Sigmoid colon (tissue), 7 donors: ENCODE measurements at places on chromosomes 5 and 9. TPM values are rescaled to one million over a fixed set of nuclear protein-coding genes. Genes with fewer than 3 reads are reported as not detected.

The TMEM252 gene
- total RNA-seq, result not detected

The PIK3R1 gene
- 203 TPM for total RNA-seq

The ABCA2 gene
- total RNA-seq, result 12.5 TPM

The ADAMTS16 gene
- total RNA-seq, result under 0.01 TPM

The KLF4 gene
- 34.1 TPM for total RNA-seq

The FAXDC2 gene
- 118 TPM for total RNA-seq

The C1QTNF2 gene
- 2.5 TPM for total RNA-seq

The FRMD3 gene
- 5.9 TPM for total RNA-seq

- no peaks in the 10 kb centered on the region for H3K4me1 ChIP-seq
- H3K4me3 ChIP-seq, result no peak overlapping the region
- DNase-seq, result no peak
- H3K27me3 ChIP-seq, result no peaks in the 10 kb centered on the region
- no peak overlapping the region for H3K27ac ChIP-seq
- no peaks in the 10 kb centered on the region for H3K36me3 ChIP-seq
Observed at GRCh38 chr9:130956636-130957450, 17.8 kb upstream of the FIBCD1 start.

GRCh38 chr5:23012842-23013241 lies 159.7 kb upstream of the CDH12 start:
- DNase-seq, result no peak
- no peaks in the 10 kb centered on the region for H3K27me3 ChIP-seq
- H3K4me1 ChIP-seq, result no peaks in the 10 kb centered on the region

DNA sequence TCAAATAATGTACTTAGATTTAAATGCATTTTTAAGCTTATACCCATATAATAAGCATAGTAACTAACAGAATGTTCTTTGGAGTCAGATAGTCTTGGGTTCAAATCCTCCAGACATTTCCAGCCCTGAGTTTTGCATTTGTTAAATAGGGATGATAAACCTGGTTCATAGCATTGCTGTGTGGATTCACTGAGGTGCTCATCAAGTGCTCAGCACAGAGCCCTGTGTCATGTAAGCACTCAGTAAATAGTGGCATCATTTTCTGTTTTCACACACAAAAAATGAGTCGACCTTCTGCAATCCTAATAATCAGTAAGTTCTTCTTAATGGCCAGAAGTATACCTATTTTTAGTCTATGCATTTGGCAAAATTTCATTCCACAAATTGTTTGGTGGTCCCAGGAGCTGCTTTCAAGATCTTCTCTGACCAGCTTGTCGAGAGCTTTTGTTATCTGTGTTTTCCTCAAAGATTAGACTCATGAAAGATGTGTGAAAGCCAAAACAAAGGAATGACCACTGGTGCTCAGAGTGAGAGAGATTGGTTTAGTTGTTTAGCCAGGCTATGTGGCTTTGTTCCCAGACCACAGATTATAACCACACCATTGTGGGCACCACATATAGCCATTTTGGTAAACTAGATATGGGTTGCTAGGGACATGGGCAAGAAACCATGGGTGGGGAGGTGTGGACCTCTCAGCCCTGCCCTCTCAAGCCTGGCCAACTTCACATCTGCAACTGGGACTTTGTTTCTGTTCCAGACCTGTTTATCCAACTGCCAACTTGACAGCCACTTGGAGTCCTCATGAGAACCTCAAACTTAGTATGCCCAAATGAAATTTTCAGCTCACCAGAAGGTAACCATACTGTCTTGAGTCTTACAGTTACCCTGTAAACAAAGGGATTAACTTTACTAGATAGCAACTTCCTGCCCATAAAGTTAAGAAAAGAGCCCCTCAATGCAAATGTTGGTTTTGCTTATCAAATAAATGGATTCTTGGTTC lies 45.0 kb downstream of the DOCK8 start:
- H3K36me3 ChIP-seq, result no peaks in the 10 kb centered on the region
- H3K4me1 ChIP-seq, result no peaks in the 10 kb centered on the region
- no peaks in the 10 kb centered on the region for H3K27me3 ChIP-seq

GRCh38 chr5:175861337-175862130 lies 9.8 kb upstream of the CPLX2 start:
- DNase-seq, result no peak
- no peaks in the 10 kb centered on the region for H3K36me3 ChIP-seq
- H3K27ac ChIP-seq, result no peak overlapping the region
- H3K4me3 ChIP-seq, result no peak overlapping the region
- H3K4me1 ChIP-seq, result no peaks in the 10 kb centered on the region
- no peaks in the 10 kb centered on the region for H3K27me3 ChIP-seq

DNA sequence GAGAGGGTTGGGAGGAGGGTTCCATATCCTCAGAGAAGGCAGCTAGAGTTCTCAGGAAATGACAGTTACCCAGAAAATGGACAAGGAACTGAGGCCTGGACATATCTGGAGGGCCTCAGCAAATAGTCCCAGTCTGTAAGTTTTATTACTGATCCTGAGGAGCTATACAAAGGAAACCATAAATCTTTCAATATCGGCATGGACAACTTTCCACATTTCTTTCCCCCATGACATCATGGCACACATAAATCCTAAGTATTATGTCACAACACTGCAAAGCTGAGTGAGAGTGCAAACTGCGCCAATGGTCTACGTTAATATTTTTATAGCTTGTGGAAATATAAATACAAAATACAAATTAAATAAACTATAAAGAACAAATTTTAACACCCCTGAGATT lies 1356.2 kb upstream of the C9orf72 start:
- no peaks in the 10 kb centered on the region for H3K4me1 ChIP-seq
- no peaks in the 10 kb centered on the region for H3K36me3 ChIP-seq
- H3K27me3 ChIP-seq, result no peaks in the 10 kb centered on the region
- H3K4me3 ChIP-seq, result no peak overlapping the region
- no peak for DNase-seq

GRCh38 chr5:33827885-33828284 lies 63.9 kb downstream of the ADAMTS12 start:
- no peak overlapping the region for H3K27ac ChIP-seq
- H3K36me3 ChIP-seq, result no peaks in the 10 kb centered on the region
- H3K27me3 ChIP-seq, result no peaks in the 10 kb centered on the region
- H3K4me3 ChIP-seq, result no peak overlapping the region

DNA sequence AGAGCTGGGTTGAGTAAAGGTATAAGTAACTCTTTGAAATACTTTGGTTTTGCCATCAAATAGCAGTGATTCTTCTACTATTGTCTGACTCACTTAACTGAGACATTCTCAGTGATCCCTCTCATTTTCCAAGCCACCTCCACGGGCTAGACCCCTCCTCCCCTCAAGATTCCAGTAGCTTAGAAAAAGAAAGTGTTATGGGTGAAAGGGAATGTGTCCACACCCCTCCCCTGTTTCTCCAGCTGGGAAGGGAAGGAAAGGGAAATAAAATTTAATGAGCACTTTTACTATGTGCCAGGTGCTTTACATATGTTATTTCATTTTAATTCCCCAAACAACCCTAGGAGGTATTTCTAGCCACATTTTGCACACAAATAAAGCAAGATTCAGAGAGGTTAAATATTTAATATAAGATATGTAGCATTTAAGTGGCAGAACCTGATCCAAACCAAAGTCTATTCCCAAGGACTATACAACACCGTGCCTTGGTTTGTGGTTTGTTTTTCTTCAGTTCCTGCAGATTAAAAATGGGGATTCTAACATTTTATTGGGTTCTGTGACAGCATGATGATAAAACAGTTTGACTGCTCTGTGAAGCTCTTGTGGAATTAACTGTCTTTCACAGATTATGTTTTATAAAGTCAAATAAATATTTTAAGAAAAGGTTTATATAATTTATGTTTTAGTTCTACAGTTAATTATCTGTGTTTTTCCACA lies 135.9 kb downstream of the ZSWIM6 start:
- DNase-seq, result no peak
- H3K27me3 ChIP-seq, result no peaks in the 10 kb centered on the region
- H3K36me3 ChIP-seq, result no peaks in the 10 kb centered on the region
- no peak overlapping the region for H3K27ac ChIP-seq
- H3K4me1 ChIP-seq, result no peaks in the 10 kb centered on the region
- no peak overlapping the region for H3K4me3 ChIP-seq

GRCh38 chr5:126486332-126486731 lies 63.1 kb downstream of the GRAMD2B start:
- no peaks in the 10 kb centered on the region for H3K27me3 ChIP-seq
- no peak overlapping the region for H3K27ac ChIP-seq
- no peak overlapping the region for H3K4me3 ChIP-seq

GRCh38 chr5:68433526-68433922 lies 218.0 kb downstream of the PIK3R1 start:
- H3K4me3 ChIP-seq, result no peak overlapping the region
- H3K4me1 ChIP-seq, result peaks cover 17% of the 10 kb centered on the region
- H3K27ac ChIP-seq, result peak overlapping the region; percentile 71
- H3K27me3 ChIP-seq, result no peaks in the 10 kb centered on the region

- H3K4me1 ChIP-seq, result peaks cover 18% of the 10 kb centered on the region
- H3K27ac ChIP-seq, result no peak overlapping the region
- no peaks in the 10 kb centered on the region for H3K27me3 ChIP-seq
- DNase-seq, result no peak
Observed at GRCh38 chr9:32399110-32399815, 14.8 kb downstream of the ACO1 start.

GRCh38 chr9:75612205-75612604 lies 278.3 kb upstream of the PCSK5 start:
- no peak overlapping the region for H3K4me3 ChIP-seq
- H3K4me1 ChIP-seq, result no peaks in the 10 kb centered on the region
- no peaks in the 10 kb centered on the region for H3K36me3 ChIP-seq

DNA sequence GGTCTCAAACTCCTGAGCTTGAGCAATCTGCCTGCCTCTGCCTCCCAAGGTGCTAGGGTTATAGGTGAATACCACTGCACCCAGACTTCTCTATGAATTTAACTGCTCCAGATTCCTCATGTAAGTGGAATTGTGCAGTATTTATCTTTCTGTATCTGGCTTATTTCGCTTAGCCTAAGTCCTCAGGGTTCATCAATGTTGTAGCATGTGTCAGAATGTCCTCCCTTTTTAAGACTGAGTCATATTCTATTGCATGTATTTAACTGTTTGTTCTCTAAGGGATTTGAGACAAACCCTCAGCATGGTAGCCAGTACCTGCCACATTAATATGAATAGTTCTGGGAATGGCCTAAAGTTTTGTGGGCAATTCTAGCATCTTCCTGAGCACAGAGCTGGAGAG lies 53.9 kb upstream of the TUT7 start:
- H3K27ac ChIP-seq, result peak overlapping the region; percentile 76
- H3K4me3 ChIP-seq, result no peak overlapping the region
- H3K36me3 ChIP-seq, result no peaks in the 10 kb centered on the region

DNA sequence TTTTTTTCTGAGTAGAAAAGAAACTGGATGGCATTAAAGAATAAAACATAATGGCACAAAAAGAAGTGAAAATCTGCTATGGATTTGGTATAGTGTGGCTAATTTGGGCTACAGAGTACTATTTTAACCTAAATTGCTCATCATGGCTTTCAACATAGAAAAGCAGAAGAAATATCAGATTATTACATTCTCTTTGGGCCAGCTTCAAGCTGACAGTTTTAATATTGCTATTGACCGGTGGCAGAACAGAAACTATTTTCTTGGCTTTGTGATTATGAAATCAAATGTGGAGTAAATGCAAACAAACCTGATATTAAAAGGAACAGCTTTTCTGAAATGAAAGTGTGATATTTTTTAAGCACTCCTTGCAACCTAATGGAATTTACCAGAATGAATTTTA lies 301.5 kb downstream of the EPB41L4A start:
- no peak for DNase-seq
- H3K36me3 ChIP-seq, result no peaks in the 10 kb centered on the region
- no peak overlapping the region for H3K27ac ChIP-seq
- H3K4me1 ChIP-seq, result no peaks in the 10 kb centered on the region
- H3K27me3 ChIP-seq, result no peaks in the 10 kb centered on the region

DNA sequence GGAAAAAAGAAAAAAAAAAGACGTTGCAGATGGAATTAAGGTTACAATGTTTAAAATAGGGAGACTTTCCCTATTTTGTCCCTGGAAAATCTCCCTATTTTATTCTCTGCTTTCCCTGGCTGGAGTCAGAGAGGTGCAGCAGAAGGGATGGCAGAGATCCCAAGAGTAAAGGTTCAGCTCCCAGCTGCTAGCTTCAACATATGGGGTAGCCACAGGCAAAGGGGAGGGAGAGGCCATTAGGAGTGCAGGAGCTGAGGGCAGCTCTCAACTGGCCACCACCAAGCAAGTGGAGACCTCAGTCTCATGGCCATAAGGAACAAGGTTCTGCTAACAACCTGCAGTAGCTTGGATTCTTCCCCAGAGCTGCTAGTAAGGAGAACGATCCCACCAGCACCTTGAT lies 367.0 kb upstream of the DAP start:
- no peaks in the 10 kb centered on the region for H3K36me3 ChIP-seq
- no peak for DNase-seq
- no peak overlapping the region for H3K27ac ChIP-seq
- H3K4me1 ChIP-seq, result no peaks in the 10 kb centered on the region
- H3K27me3 ChIP-seq, result no peaks in the 10 kb centered on the region
- no peak overlapping the region for H3K4me3 ChIP-seq

- H3K36me3 ChIP-seq, result no peaks in the 10 kb centered on the region
- no peak for DNase-seq
- no peaks in the 10 kb centered on the region for H3K4me1 ChIP-seq
- no peaks in the 10 kb centered on the region for H3K27me3 ChIP-seq
Observed at GRCh38 chr5:146048994-146049703, 56.2 kb downstream of the PLAC8L1 start.

- H3K4me3 ChIP-seq, result peak overlapping the region; percentile 66
- peak overlapping the region; percentile 89 for H3K27ac ChIP-seq
- H3K36me3 ChIP-seq, result no peaks in the 10 kb centered on the region
- no peak for DNase-seq
- H3K27me3 ChIP-seq, result no peaks in the 10 kb centered on the region
Observed at GRCh38 chr5:139272471-139273321, 20.8 kb upstream of the MATR3 start.

DNA sequence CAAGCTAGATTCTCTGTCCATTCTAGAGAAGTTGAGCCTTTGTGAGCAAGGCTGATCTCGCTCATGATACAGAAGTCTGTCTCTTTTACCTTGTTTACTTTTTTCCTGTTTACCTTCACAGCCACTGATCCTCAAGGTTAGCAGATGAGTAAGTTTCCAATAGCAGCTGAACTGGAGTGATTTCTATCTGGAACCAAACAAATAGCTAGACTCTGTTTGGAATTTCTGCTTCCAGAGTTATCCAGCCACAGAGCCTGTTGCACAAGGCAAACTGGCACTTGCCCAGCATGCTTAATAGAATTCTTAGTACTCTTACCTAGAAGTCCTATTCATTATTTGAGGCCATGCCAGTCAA lies 12.8 kb upstream of the PANK3 start:
- no peak for DNase-seq
- H3K27me3 ChIP-seq, result no peaks in the 10 kb centered on the region
- no peak overlapping the region for H3K27ac ChIP-seq
- H3K4me1 ChIP-seq, result no peaks in the 10 kb centered on the region
